ENCODE measurements at places on chromosomes 12 and 14. TPM values are rescaled to one million over a fixed set of nuclear protein-coding genes. Genes with fewer than 3 reads are reported as not detected.
A peak's percentile ranks its signal among the peaks of the same experiment; 100 is the strongest.

DNA sequence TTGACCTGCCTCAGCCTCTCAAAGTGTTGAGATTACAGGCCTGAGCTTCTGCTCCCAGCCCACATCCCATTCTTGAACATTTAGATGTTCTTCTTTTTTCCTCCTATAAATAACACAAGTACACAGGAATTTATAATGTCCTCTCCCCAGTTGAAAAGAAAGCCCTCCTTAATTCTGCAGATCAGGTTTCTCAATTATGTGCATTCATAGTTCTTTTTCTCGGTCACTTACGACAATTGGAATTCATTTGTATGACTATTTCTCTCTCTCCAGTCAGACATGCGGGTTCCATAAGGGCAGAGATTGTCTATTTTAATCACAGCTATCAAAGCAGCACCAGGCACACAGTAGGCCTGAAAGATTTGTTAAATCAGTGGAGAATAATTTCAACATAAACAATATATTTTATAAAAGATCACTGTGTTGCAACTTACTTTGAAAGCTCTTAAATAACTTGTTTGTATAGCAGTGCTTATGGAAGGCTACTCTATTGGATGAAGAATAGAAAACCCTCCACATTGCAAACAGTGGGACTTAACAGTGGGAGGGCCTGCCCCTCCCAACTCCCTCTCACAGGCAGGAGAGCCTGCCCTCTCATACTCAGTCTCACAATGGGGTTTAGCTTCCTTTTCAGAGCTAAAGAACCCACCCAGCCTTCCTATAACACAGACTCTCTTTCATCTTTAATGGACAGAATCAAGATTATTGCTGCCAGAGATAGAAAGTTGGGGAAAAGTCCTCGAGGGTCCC, 84.1 kb upstream of the TRAF3 start:
- peak; percentile 21 for DNase-seq
- no peaks in the 10 kb centered on the region for H3K36me3 ChIP-seq
- no peaks in the 10 kb centered on the region for H3K27me3 ChIP-seq

DNA sequence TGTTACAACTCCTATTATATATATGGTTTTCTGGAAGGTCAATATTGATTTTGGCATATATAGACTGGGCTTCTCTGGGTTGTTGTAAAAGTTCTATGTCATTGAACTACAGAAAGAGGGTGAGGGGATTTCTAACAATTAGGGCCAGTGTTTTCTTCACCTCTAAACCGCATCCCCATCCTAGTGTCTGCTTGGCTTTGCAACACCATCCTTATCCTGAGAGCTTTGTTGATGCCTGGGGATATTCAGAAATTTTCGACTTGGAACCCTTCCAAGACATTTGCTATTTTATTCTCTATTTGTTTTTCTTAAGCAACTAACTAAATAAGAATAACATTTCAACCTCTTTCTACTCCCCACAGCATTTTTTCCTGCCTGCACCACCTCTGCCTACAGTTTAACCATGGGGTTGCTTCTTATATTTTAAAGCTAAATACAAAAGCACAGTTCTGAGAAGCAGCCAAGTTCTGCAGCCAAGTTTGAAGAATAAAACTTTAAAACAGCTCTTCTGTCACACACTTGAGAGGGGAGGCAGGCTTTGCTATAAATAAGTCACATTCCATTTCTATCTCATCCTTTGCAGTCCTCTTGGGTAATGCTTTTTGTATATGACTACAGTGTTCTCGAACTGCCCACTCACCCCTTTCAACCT, 53.4 kb downstream of the RGS6 start:
- H3K4me1 ChIP-seq: peaks cover 11% of the 10 kb centered on the region
- H3K4me3 ChIP-seq: no peak overlapping the region
- no peaks in the 10 kb centered on the region for H3K36me3 ChIP-seq
- no peaks in the 10 kb centered on the region for H3K27me3 ChIP-seq

- no peak overlapping the region for H3K4me3 ChIP-seq
- DNase-seq: no peak
- peaks cover 5% of the 10 kb centered on the region for H3K4me1 ChIP-seq
- no peak overlapping the region for H3K27ac ChIP-seq
- H3K27me3 ChIP-seq: no peaks in the 10 kb centered on the region
These were observed 340.4 kb downstream of the RAD51B start for GRCh38 chr14:68159701-68160633.

DNA sequence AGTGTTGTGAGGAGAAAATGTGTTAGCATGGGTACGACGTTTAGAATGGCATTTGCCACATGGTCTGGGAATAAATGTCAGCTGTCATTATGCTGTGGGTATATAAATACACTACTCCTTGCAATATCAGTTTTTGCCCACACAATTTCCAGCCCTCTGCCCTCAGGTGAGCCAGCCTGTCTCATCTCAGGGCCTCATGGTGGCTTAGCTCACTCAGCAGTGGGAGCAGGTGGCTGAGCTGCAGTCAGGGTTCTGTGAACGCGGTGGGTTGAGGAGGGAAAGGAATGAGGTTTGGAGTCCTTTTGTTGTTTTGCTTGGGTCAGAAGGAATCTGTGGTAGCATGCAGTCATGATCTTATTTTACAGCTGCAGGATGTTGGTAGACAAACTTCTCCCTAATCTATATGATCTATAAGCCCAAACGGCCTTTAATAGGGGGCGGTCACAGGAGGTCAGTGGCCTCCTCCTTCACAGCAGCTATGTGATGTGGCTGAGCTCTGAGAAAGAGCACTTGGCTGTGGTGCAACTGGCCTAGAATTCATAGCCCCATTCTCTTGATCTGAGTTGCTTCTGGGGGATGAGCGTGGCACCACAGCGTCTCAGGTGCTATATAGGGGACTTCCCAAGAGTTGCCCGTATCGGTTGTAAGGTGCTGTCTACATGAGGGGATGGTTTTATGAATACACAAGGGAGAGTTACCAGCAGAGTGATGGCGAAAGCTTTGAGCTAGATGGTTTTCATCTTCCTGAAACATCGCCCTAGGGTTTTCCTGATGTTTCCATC, 27.8 kb upstream of the KCNA5 start:
- DNase-seq: no peak
- H3K27ac ChIP-seq: no peak overlapping the region
- no peak overlapping the region for H3K4me3 ChIP-seq
- no peaks in the 10 kb centered on the region for H3K36me3 ChIP-seq

- H3K4me3 ChIP-seq: no peak overlapping the region
- H3K36me3 ChIP-seq: no peaks in the 10 kb centered on the region
- DNase-seq: no peak
- H3K4me1 ChIP-seq: no peaks in the 10 kb centered on the region
- no peaks in the 10 kb centered on the region for H3K27me3 ChIP-seq
These were observed 274.1 kb downstream of the ALG10 start for GRCh38 chr12:34296143-34297041.

Gene TMPRSS12
- total RNA-seq: not detected
